Stimulated activated CD4-positive, alpha-beta T cell treated with anti-CD3 and anti-CD28 coated beads, TNF-alpha, amount 100 ng/mL, for 1 hour (primary cell): ENCODE measurements at places on chromosomes 12 and 14.
A peak's percentile ranks its signal among the peaks of the same experiment; 100 is the strongest.

- no peak for DNase-seq
These were observed 80.9 kb upstream of the SLC38A2 start for GRCh38 chr12:46453428-46453827.

- no peak for DNase-seq
These were observed 14.3 kb upstream of the GTF2A1 start for GRCh38 chr14:81235096-81235495.

DNA sequence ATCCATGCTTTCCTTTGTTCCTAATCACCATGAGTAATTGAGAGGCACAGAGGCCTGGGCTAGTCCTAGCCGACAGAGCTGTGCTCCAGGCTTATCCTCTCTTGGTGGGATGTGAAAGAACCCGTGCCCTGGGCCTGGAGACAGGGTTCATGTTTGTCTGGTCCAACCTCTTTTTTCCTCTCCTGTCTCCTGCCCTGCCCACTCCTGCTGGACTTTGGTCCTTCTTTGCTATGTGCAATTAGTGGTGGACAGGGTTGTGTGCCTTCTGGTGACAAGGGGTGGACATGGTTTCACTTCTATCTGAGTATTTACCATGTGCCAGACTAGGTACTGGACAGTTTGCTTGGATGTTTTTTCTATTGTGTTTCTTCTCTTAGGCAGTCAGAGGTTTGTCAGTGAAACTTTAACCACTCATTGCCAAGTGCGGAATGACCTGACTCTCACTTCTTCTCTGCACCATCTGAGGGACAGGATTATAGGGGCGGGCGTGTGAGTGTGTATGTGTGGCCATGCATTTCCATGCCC, 126.1 kb downstream of the SMOC1 start:
- no peak for DNase-seq

- DNase-seq: no peak
These were observed 94.7 kb upstream of the OR4E1 start for GRCh38 chr14:21768116-21768874.

DNA sequence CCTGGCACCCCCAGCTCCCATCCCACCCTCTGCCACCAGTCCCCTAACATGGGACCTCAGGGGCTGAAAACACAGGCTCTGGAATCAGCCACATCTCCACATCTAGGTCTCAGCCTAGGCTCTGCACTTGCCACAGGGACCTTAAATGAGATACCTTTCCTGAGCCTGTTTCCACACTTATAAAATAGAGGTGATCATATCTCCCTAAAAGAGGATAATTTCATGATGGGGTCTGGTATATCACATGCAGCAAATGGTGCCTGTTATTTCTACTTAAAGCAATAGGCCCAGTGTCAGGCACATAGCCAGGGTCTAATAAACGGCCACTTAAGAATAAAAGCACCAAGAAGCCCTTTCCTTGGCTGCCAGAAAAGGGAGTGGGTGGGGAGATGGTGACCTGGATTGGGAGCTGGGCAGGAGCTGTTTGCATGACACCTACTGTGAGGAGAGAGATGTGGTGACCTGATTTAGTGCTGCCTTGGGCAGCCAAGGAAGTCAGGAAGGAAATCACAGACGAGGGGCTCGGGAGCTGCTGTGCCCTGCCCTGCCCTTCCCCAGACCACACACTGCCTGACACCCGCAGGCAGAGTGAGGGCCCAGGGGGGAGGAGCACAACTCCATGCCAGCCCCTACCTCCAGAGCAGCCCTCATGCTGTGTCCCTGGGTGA, 71.2 kb downstream of the IRF2BPL start:
- DNase-seq: no peak

- DNase-seq: no peak
These were observed 181.9 kb upstream of the ARHGAP5 start for GRCh38 chr14:31895206-31895605.

- DNase-seq: no peak
These were observed 28.9 kb downstream of the ANO6 start for GRCh38 chr12:45244561-45245343.

DNA sequence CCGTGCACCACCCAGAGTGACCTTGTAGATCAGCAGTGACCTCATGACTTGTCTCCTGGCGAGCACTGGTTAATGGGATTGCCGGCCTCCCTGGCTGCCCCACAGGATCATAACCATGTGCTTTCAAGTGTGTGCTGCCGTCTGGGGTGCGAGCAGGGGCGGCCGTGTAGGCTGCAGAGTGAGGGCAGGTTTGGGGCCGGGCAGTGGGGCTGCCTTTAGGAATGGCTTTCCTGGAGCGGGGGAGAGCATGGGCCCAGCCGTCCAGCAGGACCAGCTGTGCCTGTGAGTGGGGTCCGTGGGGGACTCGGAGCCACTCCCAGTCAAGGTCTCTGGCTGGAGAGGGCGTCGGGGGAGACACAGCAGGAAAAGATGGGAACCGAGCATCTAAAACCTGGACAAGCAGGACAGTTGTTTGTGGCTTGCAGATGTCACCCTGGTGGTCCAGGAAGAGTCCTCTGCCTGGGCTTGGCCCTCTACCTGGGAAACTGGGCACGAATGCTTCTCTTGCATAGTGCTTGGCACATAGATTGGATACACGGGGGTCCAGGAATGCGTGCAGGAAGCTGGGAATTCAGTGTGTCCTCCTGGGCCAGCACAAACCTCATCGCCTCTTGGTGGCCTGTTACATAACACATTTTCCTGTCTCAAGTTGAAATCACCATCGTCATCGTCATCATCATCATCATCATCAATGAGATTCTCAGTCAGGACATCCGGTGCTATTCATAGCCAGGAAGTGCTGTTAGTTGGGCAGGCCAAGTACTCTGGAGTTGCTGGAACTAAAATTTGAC, 96.0 kb downstream of the ADGRD1 start:
- no peak for DNase-seq

- no peak for DNase-seq
These were observed 46.2 kb downstream of the ANO2 start for GRCh38 chr12:5898874-5899273.

DNA sequence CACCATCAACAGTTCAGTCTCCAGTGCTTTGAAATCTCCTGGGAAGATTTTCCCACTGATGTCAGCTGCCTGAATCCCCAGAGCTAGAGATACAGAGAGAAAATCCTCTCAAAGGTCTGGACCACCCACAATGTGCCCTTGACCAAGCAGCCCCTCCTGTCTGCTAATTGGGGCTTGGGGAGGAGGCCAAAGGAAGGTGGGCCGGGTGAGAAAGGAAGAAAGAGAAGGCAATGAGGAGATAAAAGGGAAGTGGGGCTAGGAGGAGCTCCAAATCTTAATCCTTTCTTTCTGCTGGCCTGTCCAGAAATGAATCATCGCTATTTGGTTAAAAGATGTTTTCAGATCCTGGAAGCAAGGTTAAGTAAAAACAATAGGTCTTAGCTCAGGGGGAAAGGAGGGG, 322.9 kb downstream of the BCL11B start:
- DNase-seq: no peak

- DNase-seq: no peak
These were observed 13.8 kb downstream of the TSPAN9 start for GRCh38 chr12:3091038-3091319.

DNA sequence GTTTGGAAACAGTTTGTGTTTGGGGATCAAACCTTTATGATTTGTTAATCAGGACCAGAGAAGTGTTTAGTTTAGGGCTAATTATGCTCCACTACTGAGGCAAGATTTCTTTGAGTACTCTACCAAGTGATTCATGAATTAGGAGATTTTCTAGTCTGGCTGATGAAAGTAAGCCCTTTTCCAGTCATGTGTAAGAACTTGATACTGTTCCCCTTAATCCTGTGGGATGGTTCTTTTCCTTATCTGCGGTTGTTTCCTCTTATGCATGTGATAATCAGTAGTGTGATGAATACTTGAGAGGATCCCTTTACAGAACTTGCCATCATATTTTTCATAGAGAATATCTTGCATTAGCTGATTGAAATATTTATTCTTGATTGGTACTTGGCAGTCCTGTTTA, 42.1 kb downstream of the DYRK2 start:
- no peak for DNase-seq

DNA sequence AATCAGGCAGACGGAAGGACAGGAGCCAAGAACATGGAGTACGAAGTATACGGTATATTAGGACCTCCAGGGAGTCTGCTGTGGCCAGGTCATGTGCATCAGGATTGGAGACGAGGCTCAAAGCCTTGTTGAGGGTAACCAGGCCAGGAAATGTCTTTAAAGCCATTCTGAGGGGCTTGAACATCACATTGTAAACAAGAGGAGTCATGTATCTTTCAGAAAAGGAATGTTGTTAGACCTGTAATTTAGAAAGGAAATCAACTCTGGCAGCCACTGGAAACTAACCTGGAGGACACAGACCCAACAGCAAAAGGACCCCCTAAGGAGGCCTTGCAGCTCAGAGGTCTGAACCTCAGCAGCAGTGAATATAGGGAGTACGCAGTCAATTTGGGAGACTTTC, 7.5 kb downstream of the MAP3K9 start:
- no peak for DNase-seq

DNA sequence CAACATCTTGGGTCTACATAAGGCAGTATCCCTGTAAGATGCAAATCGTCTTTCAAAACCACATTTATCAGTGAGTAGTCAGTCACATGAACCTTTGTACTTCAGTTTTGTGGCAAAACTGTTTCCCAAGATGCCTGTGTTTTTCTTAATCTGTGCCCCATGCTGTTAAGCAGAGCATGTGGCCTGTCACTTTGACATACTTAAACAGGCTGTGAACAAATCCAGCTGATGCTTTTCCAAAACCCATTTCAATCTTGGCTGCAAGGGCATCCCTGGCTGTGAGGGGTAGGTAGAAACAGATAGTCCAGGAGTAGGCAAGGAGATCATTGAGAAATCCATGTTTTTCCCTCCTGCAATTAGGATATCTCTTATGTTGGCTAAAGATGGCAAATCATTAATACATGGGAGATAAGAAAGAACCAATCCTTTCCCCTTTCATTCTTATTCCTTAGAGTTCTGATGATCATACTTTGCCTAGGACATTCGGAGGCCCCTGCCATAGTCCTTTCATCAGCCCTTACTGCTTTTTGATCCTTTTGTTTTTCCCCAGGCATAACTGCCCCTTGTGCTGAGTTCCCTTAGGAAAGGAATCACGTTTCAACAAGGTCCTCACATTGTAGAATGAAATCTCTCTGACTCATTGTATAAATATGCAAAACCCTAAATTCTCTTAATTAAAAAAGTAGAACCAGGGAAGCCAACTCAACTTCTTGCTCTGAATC, 121.1 kb upstream of the EEA1 start:
- no peak for DNase-seq

GRCh38 chr14:61517911-61518384, 177.4 kb upstream of the HIF1A start:
- DNase-seq: no peak

- no peak for DNase-seq
These were observed 80.9 kb downstream of the DENND5B start for GRCh38 chr12:31510034-31510433.

GRCh38 chr12:10558789-10559188, 53.1 kb downstream of the EIF2S3B start:
- no peak for DNase-seq

- DNase-seq: peak; percentile 18
These were observed 50.4 kb downstream of the DYRK2 start for GRCh38 chr12:67698672-67699581.

DNA sequence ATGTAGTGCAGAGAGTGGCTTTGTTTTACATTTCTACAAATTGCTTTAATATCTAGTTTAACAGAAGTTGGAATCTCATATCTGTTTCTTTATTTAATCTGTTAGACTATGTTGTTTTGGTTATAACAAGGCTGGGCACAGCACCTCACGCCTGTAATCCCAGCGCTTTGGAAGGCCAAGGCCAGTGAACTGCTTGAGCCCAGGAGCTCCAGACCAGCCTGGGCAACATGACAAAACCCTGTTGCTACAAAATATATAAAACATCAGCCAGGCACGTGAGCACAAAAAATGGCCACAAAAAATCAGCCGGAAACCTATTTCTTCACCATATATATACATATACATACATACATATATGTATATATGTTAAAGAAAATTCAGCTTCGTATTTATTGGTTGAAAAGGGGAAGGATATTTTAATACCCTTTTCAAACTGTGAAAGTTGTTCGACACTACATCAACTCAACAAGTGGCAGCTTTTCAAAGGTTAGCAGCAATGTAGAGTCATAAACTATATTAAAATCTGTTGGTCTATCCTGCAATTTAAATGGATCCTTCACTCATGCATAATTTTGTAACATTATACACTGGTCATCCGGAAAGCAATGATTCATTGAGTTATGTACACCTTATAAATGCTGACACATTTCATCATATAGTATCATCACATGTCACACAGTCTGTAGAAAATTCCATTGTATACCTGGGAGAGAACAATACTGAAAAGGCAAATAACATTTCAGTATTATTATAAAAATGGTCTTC, 7.1 kb downstream of the NR2C1 start:
- DNase-seq: no peak

- DNase-seq: no peak
These were observed 42.6 kb downstream of the TRAFD1 start for GRCh38 chr12:112167718-112168525.

- DNase-seq: no peak
These were observed 9.8 kb upstream of the PNMA1 start for GRCh38 chr14:73723797-73724661.

DNA sequence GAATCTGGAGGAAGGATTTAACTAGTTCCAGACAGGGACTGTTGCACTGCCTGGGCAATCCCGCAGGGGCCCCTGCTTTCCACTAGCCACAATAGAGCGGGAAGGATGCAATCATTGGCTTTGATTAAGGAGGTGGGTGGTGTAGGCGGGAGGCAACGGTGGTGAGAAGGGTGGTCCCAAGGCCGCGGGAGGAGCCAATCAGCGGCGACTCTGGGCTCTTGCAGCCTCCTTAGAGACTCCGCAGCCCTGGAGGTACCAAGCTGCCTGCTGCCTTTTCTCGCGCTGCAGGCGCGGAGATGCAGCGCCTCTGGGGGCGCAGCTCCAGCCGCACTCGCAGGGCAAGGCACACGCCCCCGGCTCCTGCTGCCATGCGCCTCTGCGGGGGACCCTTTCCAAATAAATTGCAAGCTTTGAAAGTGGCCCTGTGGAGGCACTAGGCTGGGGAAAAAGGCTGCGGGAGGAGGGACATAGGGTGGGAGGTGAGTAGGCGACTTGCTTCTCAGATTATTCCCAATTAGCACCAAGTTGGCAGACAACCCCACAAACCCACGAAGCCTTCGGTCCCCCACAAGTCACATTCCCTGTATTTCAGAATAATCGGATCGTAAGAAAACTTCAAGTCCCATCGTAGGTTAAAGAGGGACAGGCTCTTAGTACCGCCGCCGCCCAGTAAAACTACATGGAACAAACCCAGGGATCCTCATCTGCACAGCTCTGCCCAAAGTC, 858 bp upstream of the KCNA1 start:
- no peak for DNase-seq
